ENCODE measurements at places on chromosomes 6 and 20.

DNA sequence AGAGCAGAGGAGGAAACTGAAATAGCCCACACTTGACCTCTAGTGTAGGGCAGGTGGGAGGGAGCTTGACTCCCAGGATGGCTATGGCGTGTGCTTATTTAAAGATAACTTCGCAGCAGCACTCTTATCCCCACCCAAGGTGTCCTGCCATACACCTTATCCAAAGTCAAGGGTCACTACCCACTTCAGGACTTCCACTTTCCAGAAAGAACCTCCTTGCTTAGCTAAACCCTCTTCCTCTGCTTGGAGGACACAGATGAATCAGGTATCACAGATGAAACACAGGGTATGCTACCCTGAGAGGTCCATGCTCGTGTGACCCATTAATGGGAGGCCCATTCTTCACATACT, 2.3 kb downstream of the RIN2 start:
- DNase-seq: no peak

DNA sequence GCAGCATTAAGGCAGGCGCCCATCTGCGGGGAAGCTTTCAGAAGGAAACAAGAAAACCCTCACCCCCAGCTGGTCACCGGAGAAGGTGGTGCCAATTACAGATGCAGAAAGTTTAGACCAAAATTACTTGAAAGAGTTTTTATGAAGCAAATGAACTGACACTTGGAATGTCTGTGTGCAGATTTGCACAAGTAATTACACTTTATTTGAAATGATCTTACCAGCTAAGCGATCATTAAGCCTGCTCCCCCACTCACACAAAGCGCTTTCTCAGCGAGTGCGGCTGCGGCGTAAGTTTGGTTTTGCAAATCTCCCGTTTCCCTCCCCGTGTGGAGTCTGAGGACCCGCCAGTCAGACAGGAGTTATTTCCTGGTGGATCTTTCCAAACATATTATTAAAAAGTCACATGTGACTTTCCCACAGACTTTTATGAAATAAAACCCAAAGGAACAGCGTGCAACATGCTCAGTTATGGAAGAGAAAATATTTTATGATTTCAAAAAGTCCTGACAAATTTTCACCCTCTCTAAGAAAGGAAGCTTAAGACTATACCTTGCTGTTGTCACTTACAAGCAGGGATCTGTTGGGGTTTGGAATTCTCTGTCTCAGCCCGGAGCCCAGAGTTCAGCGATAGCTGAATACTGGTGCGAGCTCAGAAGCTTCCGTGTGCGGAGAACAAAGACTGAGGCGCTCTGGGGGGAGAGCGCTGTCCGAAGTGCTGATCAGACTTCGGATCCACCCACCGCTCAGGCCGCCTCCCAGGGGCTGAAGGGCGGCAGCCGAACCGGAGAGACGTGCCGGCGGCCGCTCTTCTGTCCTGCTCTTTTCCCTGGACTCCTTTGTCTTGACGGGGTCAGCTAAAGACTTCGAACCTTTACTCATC, 2.7 kb upstream of the MYT1 start:
- DNase-seq: peak; percentile 77

- no peak for DNase-seq
These were observed 8.5 kb downstream of the C6orf132 start for GRCh38 chr6:42133926-42134325.

DNA sequence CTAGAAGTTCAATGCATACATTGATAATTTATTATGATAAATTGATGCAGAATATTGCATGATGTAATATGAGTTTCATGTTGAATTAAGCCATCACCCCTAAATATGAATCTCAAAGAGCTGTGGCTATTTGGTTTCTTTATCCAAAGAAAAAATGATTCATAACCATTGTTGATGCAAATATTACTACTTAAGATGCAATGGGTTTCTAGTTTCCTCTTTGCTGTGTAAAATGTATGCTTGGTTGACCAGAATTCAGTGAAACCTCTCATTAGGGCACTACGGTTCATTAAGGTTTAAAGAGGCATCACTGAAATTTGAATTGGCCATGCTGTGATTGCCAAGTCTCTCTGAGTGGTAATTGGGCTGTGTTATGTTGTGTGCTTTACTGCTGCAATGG, 492.5 kb upstream of the FLRT3 start:
- no peak for DNase-seq

- DNase-seq: peak; percentile 34
These were observed 54.8 kb upstream of the MBOAT1 start for GRCh38 chr6:20266851-20267608.

GRCh38 chr20:17735206-17735804, 35.5 kb downstream of the BANF2 start:
- no peak for DNase-seq

DNA sequence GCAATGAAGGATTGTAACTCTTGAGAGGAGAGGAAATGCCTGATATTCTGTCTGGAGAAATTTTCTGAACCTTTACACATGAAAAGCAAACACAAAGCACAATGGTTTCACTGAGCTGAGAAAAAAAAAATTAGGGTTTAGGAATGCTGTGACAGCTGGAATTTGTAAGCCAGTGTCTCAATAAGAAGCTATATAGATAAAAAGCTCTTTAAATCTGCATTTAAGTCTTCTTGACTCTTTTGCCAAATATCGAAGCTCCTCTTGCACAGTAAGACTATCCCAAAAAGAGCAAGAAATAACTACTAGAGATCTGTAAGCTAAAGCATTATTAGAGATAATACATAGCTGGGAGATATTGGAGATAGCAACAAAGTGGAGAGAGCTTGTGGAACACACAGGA, 1334.0 kb upstream of the CITED2 start:
- no peak for DNase-seq

DNA sequence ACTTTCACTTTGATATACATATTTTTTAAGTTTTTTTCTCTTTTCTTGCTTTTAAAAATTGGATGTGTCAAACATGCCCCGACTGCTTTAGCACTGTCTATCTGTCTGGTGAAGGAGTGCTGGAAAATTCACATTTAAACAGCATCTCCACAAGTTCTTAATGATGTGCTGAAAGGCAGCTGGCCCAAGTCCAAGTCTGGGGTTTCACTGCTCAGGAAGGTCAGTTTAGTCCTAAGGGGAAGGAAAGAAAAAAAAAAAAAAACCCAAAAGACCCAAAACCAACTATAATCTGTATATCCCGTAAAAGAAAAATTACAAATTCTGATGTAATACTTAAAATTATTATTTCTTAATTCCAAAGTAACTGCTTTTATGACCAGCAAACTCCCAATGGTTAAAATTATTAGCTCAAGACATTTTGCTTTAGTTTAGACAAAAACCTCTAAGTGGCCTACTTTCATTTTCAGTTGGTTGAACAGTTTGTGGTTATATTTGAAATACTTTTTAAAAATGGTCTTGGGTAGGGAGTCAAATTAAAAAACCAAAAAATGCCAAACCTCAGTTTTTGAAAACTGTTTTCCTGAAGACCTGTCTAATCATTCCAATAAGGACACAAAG, 79.5 kb upstream of the PREP start:
- DNase-seq: no peak

- no peak for DNase-seq
These were observed 37.9 kb upstream of the CCN2 start for GRCh38 chr6:131989036-131989435.

DNA sequence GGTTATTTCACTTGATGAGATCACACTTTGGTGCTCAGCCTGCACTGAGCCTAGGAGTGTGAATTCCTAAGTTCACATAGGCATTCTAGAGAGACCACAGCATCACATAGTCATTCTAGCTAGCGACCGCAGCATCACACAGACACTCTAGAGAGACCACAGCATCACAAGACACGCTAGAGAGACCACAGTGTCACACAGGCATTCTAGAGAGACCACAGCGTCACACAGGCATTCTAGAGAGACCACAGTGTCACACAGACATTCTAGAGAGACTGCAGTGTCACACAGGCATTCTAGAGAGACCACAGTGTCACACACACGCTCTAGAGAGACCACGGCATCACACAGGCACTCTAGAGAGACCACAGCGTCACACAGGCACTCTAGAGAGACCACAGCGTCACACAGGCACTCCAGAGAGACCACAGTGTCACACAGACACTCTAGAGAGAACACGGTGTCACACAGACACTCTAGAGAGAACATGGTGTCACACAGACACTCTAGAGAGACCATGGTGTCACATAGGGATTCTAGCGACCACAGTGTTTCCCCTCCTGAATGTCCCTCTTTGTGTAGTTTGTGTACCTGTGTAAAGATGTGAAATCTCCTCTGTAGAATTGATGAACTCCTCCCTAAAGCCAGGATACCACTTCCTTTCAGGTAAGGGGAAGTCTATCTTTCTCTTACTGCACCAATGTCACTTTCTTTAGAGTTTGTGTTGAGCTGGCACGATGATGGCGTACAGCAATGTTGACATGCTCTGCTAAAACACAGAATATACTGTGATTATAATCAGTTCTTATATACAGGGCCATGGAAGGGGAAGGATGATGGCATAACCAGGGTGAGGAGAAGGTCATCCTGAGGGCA, 169.4 kb downstream of the ZDHHC14 start:
- no peak for DNase-seq

GRCh38 chr6:21019614-21020013, 485.4 kb downstream of the CDKAL1 start:
- DNase-seq: no peak

DNA sequence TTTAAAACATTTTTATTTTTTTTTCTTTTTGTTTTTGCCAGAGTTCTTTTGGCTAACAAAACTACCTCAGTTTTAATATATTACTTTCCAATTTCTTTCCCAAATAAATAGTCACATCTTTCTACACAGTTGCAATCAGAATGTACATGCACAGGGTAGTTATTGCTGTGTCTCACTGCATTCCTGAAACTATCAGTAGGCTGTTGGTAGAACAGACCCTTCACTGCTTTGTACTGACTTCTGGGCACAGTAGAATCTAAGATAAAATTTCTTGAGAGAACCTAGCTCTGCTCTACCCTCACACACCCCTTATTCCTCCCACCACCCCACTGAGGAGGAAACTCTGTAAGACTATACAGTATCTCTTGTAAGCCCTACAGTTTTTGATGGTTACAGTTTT, 19.9 kb downstream of the TPX2 start:
- no peak for DNase-seq

Measured in GM13977 (cell line).